ENCODE measurements at places on chromosomes 5 and 9.

DNA sequence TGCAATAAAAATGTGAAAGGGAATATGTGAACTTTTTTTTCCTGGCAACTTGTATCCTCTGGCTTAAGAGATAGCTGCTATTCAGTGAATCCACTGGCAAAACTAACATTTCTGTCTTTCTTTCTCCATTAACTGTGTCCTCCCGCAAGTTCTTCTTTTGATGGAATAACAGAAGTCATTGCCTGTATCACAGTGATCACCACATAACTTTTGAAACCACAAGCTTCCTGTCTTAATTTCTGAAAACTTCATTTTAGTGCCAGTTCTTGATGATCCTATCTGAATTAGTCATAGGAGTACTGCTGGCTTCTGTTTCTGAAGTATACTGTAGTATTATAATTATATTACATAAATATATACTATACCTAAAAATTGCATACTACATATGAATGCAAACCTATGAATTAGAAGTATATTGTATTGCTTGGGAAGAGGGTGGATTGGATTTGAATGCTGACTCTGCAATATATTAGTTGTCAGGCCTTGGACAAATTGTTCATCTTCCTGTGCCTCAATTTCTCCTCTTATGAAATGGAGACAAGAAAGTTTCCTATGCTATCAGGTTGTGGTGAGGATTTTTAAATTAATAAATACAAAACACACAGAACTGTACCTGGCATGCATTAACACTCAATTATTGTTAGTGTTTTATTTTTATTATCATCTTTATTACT lies 441.6 kb downstream of the CETN3 start:
- no peak for DNase-seq

- DNase-seq, result no peak
Measured at GRCh38 chr9:29793970-29794369, 2220.7 kb upstream of the C9orf72 start.

DNA sequence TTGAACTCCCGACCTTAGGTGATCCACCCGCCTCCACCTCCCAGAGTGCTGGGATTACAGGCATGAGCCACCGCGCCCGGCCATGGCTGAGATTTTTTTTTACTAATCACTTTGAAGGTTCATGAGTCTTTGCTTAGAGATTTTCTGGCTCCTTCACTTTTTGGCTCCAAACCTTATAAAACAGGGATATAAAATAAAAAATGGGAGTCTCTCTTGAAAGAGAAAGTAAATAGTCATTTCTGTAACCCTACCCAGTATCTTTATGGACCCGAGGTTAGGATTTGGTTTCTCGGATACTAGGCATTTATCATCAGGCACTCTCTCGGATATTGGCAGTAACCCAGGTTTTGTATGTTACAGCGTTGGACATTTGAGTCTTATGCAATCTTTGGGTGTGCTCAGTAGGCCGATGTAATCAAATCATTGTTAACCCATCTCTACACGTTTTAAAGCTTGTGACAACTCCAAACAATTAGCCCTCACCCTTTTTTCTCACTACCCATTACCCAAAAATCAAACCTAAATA lies 25.3 kb downstream of the STXBP1 start:
- DNase-seq, result no peak

GRCh38 chr5:124474528-124475215 lies 271.8 kb downstream of the ZNF608 start:
- DNase-seq, result no peak

DNA sequence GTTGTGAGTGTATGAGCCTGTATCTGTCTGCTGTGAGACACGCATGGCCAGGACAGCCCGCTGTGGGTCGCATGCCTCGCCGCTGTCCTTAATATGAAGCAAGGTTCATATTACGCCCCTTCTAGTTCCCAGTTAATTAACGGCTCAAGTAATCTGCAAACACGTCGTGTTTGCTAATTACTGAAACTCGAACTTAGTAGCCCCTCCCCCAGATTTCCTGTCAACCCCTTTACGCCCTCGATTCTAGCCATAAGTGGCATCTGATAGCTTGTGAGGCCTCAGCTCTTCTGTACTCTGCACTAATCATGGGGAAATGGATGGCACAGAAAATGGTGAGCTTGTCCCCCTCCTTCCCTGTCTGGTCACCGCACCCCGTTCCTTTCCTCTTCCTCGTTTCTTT lies 116.9 kb upstream of the OTULINL start:
- DNase-seq, result no peak

DNA sequence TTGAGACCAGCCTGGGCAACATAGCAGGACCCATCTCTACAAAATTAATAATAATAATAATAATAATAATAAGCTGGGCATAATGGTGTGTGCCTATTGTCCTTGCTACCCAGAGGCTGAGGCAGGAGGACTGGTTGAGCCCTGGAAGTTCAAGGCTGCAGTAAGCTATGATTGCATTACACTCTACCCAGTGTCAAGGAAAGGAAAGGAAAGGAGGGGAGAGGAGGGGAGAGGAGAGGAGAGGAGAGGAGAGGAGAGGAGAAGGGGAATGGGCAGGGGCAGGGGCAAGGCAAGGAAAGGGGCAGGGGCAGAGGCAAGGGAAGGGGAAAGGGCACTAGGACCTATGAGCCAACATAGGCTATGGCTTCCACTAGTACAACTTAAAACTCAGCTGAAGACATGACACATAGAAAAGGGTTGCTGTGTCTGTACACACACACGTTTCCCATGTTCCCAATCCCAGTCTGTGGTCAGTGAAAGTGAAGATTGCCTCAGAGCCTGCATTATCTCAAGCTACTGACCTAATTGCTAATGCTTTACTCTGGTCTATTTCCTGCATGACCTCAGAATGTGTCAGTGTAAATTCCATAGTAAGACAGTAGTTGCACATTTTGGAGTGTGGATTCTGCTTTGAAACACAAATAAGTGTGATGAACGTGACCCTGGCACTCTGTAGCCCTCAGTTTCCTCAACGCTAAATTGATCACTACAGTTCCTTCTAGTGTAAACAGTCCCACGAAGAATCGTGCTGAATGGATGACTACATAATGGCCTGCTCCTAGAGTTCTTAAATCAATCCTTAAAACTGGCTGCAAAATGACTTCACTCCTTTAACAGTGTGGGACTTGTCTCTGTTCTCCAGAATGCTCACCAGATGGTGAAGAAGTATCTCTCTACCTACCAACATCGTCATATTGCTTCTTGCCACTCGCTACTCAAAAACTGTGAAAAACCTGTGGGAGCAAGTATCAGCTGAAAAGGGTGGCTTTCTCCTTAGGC lies 497.0 kb downstream of the RAB3C start:
- DNase-seq, result no peak

GRCh38 chr9:84189904-84190303 lies 150.7 kb downstream of the SLC28A3 start:
- DNase-seq, result no peak

DNA sequence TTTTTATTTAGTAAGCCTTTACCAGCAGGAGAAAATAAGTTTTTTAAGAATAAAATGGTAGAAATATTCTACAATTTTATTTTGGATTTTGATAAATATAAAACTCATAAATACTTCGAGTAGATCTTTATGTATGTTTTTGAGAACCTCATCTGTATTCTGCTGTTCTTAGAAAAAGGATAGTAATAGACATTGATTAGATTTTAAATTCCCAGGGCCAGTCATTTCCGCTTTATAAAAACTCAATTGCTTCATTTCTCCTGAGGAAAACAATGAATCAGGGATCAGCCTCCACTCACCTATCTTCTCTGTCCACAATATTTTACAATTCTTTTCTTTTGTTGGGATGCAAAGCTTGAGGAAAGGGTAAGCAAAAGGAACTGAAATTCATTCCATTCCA lies 1983.5 kb upstream of the C9orf72 start:
- no peak for DNase-seq

DNA sequence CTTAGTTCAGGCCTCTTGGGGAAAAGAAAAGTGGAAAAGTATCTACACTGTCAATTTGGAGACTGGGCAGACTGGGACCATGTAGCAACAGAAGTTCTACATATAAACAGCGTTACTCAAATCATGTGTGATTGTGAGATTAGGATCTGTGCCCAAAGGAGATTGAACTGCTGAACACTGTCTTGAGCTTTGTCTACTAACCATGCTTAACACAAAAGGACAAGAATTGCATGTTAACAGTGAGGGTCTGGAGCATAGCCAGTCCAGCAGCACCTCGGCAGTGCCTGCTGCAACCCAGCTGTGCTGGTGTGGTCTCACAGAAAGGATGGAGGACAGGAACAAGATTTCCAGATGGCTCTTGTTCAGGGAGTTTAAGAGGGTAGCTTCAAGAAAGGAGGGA lies 5.7 kb downstream of the PAM start:
- no peak for DNase-seq

- DNase-seq, result no peak
Measured at GRCh38 chr5:122153774-122154173, 24.4 kb downstream of the ZNF474 start.

GRCh38 chr5:28234356-28234968 lies 1196.1 kb upstream of the CDH9 start:
- no peak for DNase-seq
